ENCODE measurements at places on chromosomes 16 and 17. TPM values are rescaled to one million over a fixed set of nuclear protein-coding genes. Genes with fewer than 3 reads are reported as not detected.

DNA sequence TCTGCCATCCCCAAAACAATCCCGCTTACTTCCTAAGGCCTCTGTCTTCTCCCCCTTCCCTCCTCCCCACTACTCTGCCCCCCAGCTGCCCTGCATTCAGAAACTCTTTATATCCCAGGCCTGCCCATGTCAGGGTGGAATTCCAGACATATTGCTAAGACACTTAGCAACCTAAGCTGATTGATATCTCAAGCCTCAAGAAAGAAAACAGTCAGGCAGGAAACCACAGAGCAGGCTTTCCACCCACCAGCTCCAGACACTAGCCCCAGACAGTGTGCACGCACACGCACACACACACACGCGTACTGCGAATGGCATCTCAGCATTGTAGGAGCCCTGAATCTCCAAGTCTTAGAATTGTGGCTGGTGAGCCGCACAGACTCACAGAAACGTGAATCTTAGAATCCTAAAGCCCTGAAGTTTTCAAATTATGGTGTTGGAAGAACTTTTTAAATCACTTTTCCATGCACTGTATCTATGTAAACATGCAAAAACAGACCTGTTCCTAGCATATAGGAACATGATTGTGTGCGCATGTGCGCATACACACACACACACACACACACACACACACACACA, 8.8 kb upstream of the LPCAT2 start:
- H3K4me1 ChIP-seq = peaks cover 78% of the 10 kb centered on the region
- peak overlapping the region; percentile 11 for H3K4me3 ChIP-seq

GRCh38 chr16:85103114-85104079, 8.9 kb downstream of the CIBAR2 start:
- H3K4me1 ChIP-seq = no peaks in the 10 kb centered on the region
- DNase-seq = no peak
- no peak overlapping the region for H3K27ac ChIP-seq
- H3K27me3 ChIP-seq = no peaks in the 10 kb centered on the region
- H3K4me3 ChIP-seq = no peak overlapping the region
- H3K36me3 ChIP-seq = no peaks in the 10 kb centered on the region

Gene CRISPLD2
- total RNA-seq = 36.2 TPM

- no peaks in the 10 kb centered on the region for H3K27me3 ChIP-seq
- DNase-seq = peak; percentile 96
- H3K36me3 ChIP-seq = peaks cover 13% of the 10 kb centered on the region
- peak overlapping the region; percentile 76 for H3K27ac ChIP-seq
- H3K4me3 ChIP-seq = no peak overlapping the region
Measured at GRCh38 chr16:30351586-30352419, 3.3 kb downstream of the CD2BP2 start.

Gene CCL1
- not detected for total RNA-seq

DNA sequence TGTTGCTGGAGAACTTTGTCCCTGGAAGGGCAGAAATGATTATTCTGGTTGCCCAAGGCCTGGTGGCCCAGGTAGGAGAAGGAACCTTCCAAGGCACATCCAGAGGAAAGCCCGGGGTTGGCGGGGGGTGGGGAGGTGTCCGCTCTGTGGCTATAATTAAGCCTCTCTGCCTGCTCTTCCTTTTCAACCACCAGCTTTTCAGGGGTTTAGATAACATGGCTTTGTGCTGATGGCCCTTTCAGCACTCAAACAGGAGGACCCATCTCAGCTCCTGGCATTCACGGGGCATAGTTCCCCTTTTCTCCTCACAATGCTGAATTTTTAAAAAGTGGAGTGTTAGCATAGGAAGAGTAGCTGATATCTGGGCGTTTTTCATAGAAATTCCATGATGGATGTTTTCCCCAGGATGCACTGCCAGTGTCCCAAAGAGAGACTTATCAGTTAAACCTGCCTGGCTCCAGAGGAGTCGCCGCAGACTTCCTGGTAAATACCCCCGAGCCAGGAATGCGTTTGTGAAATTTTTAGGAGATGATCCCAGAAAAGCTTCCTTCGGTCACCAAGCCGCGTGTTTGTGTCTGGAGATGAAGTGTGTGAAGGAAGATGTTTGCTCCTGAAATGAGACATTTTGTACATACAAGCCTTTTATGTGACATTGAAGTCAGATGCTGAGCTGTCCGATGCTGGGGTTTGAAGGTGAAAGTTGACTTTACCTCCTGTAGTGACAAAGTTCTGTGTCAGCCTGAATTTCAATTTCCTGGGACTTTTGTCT, 188.5 kb downstream of the MSI2 start:
- DNase-seq = no peak
- H3K27ac ChIP-seq = no peak overlapping the region
- H3K27me3 ChIP-seq = no peaks in the 10 kb centered on the region
- no peaks in the 10 kb centered on the region for H3K36me3 ChIP-seq
- H3K4me1 ChIP-seq = peaks cover 10% of the 10 kb centered on the region
- H3K4me3 ChIP-seq = no peak overlapping the region

- no peak overlapping the region for H3K27ac ChIP-seq
- no peaks in the 10 kb centered on the region for H3K36me3 ChIP-seq
- no peak for DNase-seq
- H3K27me3 ChIP-seq = no peaks in the 10 kb centered on the region
Measured at GRCh38 chr16:88403794-88404581, 21.2 kb downstream of the ZNF469 start.

- H3K27me3 ChIP-seq = no peaks in the 10 kb centered on the region
- no peak overlapping the region for H3K4me3 ChIP-seq
- H3K27ac ChIP-seq = no peak overlapping the region
- peaks cover 18% of the 10 kb centered on the region for H3K4me1 ChIP-seq
- DNase-seq = no peak
Measured at GRCh38 chr17:38434178-38434665, 6.0 kb downstream of the ARHGAP23 start.

Gene TBC1D3
- not detected for total RNA-seq

GRCh38 chr17:34519282-34519681, 60.1 kb upstream of the TMEM132E start:
- H3K27ac ChIP-seq = no peak overlapping the region
- 0 out of 2 replicates have a peak, but pooled peaks cover 19% of the 10 kb centered on the region for H3K27me3 ChIP-seq
- no peaks in the 10 kb centered on the region for H3K36me3 ChIP-seq
- no peaks in the 10 kb centered on the region for H3K4me1 ChIP-seq
- H3K4me3 ChIP-seq = no peak overlapping the region

- H3K27ac ChIP-seq = no peak overlapping the region
- H3K27me3 ChIP-seq = no peaks in the 10 kb centered on the region
- no peaks in the 10 kb centered on the region for H3K36me3 ChIP-seq
- peak; percentile 84 for DNase-seq
- H3K4me3 ChIP-seq = no peak overlapping the region
Measured at GRCh38 chr17:82414548-82415281, 3.4 kb upstream of the HEXD start.

GRCh38 chr17:39854909-39855308, 9.2 kb downstream of the IKZF3 start:
- H3K27ac ChIP-seq = no peak overlapping the region
- no peaks in the 10 kb centered on the region for H3K4me1 ChIP-seq
- H3K36me3 ChIP-seq = no peaks in the 10 kb centered on the region
- no peak for DNase-seq
- peaks cover 54% of the 10 kb centered on the region for H3K27me3 ChIP-seq
- H3K4me3 ChIP-seq = no peak overlapping the region

- peaks cover 10% of the 10 kb centered on the region for H3K4me1 ChIP-seq
- H3K27me3 ChIP-seq = no peaks in the 10 kb centered on the region
- no peak overlapping the region for H3K27ac ChIP-seq
- peaks cover 27% of the 10 kb centered on the region for H3K36me3 ChIP-seq
- no peak for DNase-seq
Measured at GRCh38 chr16:81040131-81040530, 4.5 kb downstream of the ATMIN start.

Gene GSG1L
- total RNA-seq = not detected

Gene MRC2
- 675 TPM for total RNA-seq

DNA sequence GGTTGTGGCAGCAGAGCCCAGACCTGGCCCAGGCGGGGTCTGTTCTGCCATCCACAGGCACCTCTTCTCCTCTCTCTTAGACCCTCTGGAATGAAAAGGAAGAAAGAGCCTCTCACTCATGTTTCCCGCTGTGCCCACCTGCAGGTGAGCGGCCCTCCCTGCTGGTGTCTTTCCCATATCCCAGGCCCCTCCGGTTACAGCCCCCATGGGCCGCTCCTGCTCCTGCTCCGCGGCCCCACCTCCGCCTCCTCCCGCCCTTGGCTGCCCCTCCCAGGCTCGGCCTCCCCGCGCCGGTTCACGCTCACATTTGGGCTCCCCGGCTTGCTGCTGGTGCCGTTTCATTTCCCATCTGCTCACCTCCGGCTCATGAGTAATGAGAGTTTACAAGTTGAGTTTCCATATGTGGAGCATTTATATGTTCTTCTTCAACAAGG, 98.7 kb upstream of the SDK2 start:
- H3K36me3 ChIP-seq = no peaks in the 10 kb centered on the region
- H3K27ac ChIP-seq = no peak overlapping the region

- peak overlapping the region; percentile 56 for H3K27ac ChIP-seq
- peak overlapping the region; percentile 81 for H3K4me3 ChIP-seq
- H3K4me1 ChIP-seq = peaks cover 14% of the 10 kb centered on the region
- no peaks in the 10 kb centered on the region for H3K27me3 ChIP-seq
Measured at GRCh38 chr16:4692460-4693295, 684 bp upstream of the NUDT16L1 start.

DNA sequence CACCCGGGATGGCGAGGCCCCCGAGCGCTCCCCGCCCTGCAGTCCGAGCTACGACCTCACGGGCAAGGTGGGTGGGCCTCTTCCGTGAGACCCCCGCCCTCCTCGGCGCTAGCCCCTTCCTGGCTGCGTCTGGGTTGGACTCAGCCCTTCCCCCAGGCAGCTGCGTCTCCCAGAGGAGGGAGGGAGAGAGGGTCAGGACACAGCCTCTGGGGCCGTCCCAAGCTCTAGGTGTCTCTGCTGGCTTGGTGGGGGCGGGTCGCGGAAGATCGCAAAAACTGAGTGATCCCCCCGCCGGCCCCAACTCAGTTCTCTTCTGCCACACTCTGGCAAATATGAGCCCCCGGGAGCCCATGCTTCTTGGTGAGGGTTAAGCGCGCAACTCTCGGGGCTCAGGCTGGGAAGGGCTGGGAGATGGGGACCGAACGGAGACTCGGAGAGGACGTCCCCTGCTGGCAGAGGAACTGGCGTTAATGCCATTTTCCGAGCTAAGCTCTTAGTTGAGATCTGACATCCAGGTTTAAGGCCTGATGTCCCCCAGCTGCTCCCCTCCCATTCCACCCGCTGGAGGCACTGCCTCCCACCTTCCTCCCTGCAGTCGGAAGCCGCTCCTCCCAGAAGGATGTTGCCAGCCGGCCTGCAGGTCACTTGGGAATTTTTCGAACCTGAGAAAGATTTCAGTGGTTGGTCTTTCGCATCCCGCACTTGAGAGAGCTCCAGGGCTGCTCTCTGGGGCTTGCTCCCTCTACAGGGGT, 419 bp downstream of the RAB37 start:
- H3K4me3 ChIP-seq = no peak overlapping the region
- no peaks in the 10 kb centered on the region for H3K4me1 ChIP-seq
- H3K27ac ChIP-seq = no peak overlapping the region
- no peaks in the 10 kb centered on the region for H3K36me3 ChIP-seq
- peaks cover 54% of the 10 kb centered on the region for H3K27me3 ChIP-seq
- peak; percentile 47 for DNase-seq

DNA sequence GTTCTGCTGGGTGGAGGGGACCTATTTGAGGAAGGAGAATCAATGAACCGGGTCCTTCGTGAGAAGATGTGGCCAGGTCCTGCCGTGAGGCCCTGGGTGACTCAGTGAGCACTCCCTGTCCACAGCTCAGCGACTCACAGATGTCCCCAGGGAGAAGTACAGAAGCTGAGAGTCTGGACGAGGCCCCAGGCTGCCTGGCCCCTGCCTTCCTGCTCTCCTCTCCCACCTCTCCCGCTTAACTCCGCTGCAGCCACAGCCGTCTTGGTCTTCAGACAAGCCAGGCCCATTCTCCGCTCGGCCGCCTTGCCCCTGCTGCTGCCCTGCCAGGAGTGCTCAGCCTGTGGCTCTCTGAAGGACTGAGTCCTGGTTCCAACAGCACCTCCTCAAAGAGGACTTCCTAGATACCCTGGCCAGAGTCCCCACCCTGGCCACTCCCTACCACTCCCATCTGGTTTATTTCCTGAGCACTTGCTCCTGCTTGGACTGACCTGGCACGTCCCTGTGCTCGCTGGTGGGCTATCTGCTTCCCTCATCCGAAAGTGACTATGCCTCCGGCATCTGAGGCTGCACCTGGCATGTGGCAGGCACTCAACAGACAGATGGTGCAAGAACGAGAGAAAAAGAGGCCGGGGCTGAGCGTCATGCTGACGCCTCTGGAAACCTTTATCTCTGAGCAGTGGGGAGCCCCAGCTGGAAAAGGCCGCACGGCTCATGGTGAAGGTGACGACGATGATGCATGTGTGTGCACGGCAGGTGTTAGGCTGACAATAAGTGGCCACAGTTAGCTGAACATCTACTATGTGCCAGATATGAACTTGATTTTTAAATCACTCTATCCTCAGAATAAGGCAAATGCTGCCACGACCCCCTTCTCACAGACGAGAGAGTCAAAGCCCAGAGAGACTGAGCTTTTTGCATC, 9.2 kb upstream of the TNFRSF13B start:
- H3K27ac ChIP-seq = no peak overlapping the region
- no peaks in the 10 kb centered on the region for H3K36me3 ChIP-seq
- peak; percentile 85 for DNase-seq

Gene CRYBA1
- not detected for total RNA-seq

Gene CCL4
- total RNA-seq = not detected
